ENCODE measurements at places on chromosomes 5 and 9.
A peak's percentile ranks its signal among the peaks of the same experiment; 100 is the strongest.

DNA sequence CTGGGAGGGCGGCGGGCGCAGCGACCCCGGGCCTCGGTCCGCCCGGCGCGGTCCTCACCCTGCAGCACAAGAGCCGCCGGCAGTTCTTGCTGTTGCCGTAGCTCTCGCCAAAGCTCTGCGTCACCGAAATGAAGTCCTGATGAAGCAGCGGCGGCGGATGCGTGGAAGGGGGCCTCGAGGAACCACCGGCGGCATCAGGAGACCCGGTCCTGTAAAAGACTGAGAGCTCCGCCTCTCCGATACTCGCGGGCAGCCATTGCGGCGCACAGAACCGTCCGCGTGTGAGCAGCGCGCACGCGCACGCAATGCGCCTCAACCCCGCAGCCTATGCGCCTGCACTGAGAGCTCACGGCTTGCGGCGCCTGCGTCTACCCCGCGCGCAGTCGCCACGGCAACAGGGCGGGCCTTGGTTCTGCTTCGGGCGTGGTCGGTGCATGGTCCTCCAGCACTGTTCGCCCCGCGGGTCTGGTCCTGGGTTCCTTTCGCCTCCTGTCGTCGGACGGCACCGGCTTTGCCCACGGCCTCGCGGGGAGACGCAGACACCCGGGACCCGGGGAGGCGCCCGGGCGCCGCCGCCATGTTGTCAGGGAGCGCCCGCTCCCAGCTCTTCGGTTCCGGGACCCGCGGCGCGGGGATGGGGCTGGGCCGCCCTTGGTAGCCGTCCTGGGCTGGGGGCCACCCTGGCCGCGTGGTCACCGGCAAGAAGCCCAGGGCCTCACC, 9.3 kb upstream of the GRIN1 start:
- peak; percentile 83 for DNase-seq

DNA sequence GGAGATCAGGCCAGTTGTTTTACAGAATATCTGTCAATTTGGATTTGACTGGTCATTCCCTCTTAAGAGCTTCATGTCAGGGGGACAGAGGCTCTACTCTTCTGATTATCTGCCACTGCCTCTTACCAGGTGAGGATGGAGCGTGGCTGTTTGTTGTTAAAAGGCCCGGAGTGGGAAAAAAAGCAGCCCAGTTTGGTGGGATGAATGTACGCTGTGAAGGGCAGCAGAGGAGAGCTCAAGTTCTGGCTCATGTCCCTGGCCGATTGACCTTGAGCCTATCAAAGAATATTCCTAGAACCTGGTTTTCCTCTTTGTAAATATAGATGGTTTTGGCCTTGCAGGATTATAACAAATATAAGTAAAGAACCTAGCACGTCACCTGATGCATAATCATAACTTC, 16.3 kb upstream of the SHB start:
- DNase-seq = no peak

- no peak for DNase-seq
Observed at GRCh38 chr9:98057138-98057799, 737 bp downstream of the NANS start.

DNA sequence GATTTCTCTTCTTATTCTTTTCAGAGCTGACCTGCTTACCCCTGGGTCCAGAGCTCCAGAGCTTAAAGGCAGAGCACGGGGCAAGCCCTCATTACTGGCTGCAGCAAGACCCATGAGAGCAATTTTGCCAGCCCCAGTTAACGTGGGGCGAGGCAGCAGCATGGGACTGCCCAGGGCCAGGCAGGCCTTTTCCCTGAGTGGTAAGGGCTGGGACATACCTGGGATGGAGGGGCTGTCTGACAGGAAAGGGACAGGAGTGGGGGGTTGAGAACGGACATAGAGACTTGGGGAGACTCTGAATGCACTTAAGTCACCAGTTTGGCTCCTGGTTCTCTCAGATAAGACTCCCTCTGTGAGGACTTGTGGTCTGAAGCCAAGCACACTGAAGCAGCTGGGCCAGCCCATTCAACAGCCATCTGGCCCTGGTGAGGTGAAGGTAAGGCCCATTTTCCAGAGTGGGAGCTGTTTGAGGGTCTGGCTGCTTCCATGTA, 26.2 kb downstream of the HMGXB3 start:
- DNase-seq = no peak

DNA sequence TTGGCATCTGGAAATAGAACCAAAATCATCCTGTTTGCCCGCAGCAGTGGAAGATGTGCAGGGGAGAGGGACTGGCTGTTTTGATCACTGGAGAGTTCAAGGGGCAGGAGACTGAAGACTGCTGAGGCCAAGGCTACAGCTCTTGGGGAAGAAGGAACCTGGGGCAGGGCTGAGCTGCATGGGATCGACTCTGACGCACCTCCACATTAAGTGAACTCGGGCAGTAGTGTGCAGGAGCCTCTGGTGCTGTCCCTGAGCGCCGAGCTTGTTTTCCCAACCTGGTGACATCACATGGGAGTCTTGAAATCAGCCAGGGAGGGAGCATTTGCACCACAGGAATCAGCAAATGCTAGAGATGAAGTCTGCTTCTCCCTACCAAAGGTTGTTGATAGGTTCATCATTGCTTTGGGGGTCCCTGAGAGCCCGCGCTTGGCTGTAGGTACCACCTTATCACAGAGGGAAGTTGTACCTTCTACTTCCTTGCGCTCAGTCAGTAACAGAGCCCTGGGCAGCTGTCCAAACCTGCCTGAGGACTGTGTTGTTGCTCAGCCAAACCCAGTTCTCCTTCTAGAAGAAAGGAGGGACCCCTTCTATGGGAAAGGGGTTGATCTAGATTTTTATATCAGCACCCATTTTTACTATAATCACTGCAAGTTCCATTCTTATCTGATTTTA, 52.3 kb upstream of the CTSL start:
- no peak for DNase-seq

DNA sequence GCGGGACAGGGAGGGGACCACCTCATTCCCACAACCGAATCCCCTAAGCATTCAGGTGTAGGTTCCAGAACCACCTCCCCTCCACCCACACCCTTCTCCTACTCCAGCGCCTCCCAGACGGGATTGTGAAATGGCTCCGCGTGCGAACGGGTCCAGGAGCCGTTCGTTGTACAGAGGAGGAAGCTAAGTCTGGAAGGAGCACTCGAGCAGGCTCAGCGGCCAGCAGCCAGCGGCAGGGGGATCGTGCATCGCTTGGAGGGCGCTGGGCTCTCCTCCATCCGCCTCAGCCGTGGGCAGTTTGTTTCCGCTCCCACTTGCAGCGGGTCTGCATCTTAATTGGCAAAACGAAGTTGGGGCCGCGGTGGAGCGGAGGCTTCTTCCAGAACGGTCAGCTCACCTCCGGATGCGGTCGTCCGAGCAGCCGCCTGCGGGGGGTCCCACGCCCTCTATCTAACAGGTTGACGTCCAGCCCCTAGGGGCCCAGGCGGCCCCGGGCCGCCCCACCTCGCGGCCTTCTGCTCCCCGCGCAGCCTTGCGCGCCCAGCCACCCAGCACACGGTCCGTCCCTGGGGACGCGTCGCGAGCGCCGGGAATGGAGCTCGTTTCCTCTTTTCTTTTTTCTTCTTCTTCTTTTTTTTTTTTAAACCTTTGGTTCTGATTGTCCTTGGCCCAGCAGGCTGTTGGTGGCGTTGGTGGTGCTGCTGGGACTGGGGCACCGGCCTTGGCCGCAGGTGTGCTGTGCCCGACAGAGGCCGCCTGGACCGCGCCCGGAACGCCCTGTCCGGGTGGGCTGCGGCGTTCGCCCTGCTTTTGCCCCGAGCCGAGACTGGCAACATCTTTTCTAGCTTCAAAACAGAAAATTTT, 3.9 kb upstream of the BARX1 start:
- DNase-seq = no peak

DNA sequence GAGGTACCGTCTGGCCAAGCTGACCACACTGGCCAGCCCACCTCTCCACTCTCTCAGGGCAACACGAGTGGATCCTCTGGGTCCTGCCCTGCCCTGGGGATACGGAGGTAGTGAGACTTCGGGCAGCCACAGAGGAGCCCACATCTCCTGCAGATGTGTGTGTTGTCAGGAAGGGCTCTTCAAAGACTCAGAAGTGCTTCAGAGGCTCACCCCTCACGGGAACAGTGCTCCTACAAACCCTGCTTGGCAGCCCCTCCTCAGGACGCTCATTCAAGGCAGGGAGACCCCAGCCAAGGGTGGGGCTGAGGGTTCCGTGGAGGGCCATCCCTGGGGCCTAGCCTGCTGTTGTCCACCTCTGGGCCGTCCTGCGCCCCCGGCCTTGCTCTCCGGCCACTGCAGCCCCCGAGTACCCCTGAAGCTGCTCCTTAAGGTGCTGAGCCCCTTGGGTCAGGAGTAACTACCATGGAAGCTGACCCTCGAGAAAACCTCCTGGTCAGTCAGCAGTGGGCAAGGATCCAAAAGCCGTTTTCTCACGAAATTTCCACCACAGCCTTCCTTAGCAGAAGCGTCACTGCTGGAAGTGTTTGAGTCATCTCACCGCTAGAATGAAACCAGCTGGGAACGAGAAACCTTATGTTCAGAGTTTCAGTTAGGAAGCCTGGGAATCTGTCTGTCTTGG, 23.2 kb upstream of the LRRC14B start:
- no peak for DNase-seq

GRCh38 chr5:164672931-164673694, 1167.7 kb downstream of the MAT2B start:
- no peak for DNase-seq

DNA sequence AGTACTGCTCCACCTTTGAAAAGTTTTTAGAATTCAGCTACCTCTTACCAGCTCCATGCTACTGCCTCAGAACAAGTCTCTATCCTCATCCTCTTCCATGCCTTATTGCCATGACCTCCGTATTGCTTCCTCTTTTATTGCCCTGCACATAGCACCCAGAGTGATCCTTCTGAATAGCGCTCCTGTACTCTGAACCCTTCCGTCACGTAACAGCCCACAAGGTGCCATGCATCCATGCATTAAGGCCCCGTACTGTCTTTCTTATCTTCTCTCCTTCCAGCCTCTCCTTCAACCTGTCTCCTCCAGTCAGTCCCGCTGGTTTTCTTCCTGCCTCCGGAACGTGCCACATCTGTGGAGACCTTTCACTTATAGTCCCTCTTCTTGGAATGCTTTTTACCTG, 273.3 kb upstream of the SEMA6A start:
- no peak for DNase-seq

DNA sequence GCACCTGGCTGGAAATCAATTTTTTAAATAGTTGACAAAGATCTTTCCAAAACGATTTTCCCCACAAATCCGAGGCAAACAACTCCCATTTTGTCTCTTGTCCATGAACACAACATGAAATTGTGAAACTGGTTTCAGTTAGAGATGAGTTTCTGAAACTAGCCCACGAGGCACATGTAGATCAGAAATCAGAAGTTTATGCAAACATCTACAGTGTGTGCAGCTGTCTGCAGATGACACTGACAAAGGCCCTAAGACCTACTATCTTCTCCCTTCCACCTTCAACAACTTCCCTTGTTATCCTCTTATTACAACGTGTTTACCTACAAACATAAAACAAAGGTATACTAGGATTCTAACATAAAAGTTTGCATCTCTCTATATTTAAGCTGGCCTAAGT, 183.3 kb downstream of the DIRAS2 start:
- DNase-seq = no peak

GRCh38 chr9:133470427-133470924, 8.4 kb downstream of the SLC2A6 start:
- no peak for DNase-seq

DNA sequence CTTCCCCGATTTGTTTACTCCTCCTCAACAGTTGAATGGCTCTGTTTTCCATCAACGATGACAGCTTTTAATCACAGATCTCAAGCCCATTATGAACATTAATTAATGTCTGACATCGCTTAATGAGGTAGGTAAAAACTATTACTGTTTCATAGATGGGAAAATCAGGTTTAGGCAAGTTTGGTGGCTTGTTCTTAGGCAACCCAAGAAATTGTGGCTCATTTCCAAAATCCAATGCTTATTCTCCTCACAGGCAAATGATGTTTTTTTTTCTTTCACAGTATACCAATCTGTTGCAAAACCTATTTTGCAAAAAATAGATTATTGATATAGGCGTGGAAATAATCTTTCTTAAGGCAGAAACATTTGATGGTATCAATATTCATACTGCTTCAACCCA, 70.8 kb upstream of the CHD1 start:
- DNase-seq = no peak

- no peak for DNase-seq
Observed at GRCh38 chr5:98786191-98786853, 12.9 kb downstream of the RGMB start.

GRCh38 chr5:127875235-127876021, 172.2 kb downstream of the CCDC192 start:
- no peak for DNase-seq

DNA sequence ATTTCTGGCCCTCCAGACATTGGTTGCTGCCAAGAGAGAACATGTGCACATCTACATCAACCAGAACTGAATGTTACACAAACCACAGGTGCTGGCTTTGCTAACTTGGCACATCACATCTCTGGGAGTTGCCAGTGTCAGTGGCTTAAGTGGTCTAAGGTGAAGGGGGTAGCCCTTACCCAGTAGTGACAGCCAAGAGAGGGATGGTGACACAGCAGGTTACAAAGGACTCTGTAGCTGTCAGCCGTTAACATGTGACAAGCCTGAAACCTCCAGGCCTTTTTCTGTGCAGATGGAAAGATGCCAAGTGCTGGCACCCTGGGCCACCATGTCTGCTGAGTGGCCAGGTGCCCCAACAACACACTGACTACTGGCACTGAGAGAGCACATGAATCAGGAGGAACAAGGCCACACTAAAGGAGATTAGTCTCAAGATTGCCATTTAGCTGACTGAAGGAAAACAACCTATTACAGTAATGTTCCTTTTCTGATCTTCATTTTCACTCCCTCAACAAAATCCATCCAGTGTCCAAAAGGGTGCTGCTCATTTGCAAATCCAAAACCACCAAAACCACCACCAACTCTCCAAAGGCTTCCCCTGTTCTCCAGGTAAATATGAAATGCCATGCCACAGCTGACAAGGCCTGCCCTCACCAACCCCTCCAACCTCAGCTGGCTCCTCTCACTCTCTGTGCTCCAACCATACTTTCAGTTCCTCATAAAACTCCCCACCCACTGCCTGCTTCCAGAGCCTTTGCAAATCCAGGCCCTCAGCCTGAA, 20.2 kb downstream of the SIL1 start:
- no peak for DNase-seq

- DNase-seq = no peak
Observed at GRCh38 chr5:129499208-129499852, 39.2 kb downstream of the ADAMTS19 start.

DNA sequence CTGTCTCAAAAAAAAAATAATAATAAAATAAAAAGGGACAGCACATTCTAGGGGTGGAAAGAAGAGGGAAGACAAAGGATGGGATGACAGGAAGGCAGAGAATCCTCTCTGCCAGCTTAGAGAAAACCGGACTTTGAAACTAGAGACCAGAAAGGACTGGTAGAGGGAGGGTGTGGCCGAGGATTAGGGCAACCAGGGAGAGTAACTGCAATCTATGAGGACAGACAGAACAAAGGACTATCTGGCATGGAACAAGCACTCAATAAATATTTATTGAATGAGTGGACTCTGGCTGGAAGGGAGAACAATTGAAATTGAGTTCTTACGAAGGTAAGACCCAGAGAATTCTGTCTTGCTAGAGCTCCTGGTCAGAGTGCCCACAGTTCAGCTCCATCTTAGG, 2.4 kb downstream of the GBA2 start:
- DNase-seq = no peak

- no peak for DNase-seq
Observed at GRCh38 chr5:81081461-81081835, 121.3 kb downstream of the RASGRF2 start.

GRCh38 chr5:34655354-34655991, 655 bp upstream of the RAI14 start:
- DNase-seq = no peak

- no peak for DNase-seq
Observed at GRCh38 chr5:31664566-31664965, 25.6 kb downstream of the PDZD2 start.

GRCh38 chr9:91795598-91796241, 154.3 kb downstream of the ROR2 start:
- no peak for DNase-seq

All from effector CD4-positive, alpha-beta T cell (primary cell).